ENCODE measurements at places on chromosomes 13 and 19.

- no peak for DNase-seq
Observed at GRCh38 chr13:87981416-87981815, 310.2 kb downstream of the SLITRK5 start.

GRCh38 chr13:35966024-35966423, 165.2 kb downstream of the DCLK1 start:
- DNase-seq = no peak

DNA sequence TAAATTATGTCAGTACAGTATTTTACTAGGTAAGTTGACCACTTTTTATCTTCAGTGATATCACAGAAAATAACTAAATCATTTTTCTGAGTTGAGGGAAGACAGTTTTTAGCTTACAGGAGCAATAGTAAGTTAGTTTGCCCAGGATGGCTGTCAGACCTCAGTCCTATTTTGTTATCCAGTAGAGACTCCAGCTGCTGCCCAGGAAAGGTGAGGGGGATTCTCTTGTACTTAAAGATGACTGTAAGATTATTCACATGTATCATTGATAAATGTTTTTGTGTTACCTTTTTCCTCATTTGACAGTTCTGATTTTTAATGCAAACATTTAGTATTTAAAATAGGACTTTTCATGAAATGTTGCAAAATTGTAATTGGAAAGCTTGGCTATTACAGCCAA, 14.5 kb upstream of the GPR183 start:
- DNase-seq = no peak

GRCh38 chr13:110471156-110471832, 90.2 kb downstream of the RAB20 start:
- DNase-seq = no peak

DNA sequence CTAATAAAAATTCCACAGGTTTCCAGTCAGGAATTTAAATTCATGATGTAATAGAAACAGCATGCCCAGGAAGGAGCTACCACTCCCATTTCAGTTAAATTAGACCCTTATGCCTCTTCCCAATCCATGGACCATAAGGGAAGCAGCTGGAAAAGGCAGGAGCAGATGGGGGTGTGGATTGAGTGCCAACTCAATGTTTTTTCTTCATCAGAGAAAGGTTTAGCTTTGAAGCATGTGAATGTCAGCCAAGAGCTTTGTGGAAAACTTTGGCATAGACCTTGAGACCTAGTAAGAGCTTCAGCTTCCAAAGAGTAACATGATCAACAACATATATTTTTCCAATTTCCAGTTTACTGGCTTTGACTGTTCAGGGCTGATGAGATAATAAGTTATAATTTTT, 2139.9 kb downstream of the PCDH9 start:
- no peak for DNase-seq

GRCh38 chr19:11361037-11361770, 6.0 kb downstream of the PLPPR2 start:
- no peak for DNase-seq

- no peak for DNase-seq
Observed at GRCh38 chr13:29473166-29473565, 122.3 kb downstream of the SLC7A1 start.

DNA sequence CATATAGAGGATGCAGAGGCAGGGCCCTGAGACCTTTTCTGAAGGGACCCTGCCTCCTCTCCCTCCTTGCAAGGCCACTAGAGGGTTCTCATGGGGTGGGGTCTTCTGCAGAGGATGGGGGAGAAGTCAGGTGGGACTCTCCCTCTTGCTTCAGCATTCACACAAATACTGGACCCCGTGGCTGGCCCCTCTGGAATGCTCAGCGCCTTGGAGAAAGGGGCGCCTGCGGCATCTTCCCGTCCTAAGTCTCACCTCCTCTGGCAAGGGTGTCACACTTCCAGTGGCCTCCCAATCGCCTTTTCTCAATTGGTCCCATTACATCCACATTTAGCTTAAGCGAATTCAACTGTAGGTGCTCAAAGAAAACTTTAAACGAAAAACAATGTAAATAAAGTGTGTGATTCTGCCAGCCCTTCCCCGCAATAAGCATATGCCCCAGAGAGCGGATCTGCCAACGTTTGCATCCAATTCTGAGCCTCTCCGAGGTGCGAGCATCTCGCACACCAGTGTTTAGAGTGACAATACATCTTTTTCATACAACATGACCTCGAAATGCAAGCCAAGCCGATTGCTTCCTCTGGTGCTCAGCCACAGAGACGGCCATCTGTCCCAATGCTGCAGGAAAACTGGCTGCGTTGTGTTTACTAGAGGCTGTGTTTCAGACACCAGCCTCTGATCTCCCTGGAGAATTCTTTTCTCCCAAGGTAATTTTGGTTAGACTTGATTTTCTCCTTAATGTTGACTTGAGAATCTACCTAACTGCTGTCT, 69.1 kb upstream of the WASF3 start:
- no peak for DNase-seq

GRCh38 chr19:45250832-45251451, at the start of gene MARK4:
TSS of gene MARK4 (plus strand) at chr19:45251271. CDS start at chr19:45251589, 318 bp downstream.
- no peak for DNase-seq

GRCh38 chr13:89270736-89271135, 1599.6 kb downstream of the SLITRK5 start:
- DNase-seq = no peak

- DNase-seq = no peak
Observed at GRCh38 chr19:17626456-17627015, 61.6 kb downstream of the UNC13A start.

DNA sequence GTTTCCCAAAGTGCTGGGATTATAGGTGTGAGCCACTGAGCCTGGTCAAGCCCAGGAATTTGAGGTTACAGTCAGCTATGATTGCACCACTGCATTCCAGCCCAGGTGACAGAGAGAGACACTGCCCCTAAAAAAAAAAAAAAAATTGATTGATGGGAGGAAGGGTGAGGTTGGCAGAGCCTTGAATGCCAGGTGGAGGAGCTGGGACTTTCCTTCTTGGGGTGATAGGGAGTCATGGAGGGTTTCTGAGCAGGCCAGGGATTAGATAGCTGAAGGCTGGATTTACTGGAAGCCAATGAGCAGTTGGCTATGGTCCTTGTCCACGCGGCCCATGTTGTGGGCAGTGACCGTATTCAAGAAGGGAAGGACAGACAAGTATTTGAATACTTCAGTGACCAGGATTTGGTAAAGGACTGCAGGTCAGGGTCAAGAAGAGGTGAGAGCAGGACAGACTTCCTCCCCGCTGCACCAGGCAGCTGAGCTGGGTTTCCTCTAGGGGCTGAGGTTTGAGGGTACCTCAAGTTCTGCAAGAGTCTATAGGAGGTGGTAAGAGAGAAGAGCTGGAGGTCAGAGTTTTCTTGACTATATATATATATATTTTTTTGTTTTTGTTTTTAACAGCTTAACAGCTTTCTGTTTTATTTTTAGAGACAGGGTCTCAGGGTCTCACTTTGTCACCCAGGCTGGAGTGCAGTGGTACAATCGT, 6.9 kb upstream of the ICAM4 start:
- no peak for DNase-seq

- DNase-seq = no peak
Observed at GRCh38 chr19:15671891-15672579, 852 bp upstream of the CYP4F12 start.

- DNase-seq = no peak
Observed at GRCh38 chr19:2554856-2555255, 78.9 kb downstream of the GADD45B start.

GRCh38 chr13:62119739-62120700, 704.4 kb upstream of the PCDH20 start:
- DNase-seq = no peak

- DNase-seq = no peak
Observed at GRCh38 chr13:23372264-23372906, 61.1 kb downstream of the SACS start.

- no peak for DNase-seq
Observed at GRCh38 chr13:46352805-46353204, 34.2 kb downstream of the RUBCNL start.

DNA sequence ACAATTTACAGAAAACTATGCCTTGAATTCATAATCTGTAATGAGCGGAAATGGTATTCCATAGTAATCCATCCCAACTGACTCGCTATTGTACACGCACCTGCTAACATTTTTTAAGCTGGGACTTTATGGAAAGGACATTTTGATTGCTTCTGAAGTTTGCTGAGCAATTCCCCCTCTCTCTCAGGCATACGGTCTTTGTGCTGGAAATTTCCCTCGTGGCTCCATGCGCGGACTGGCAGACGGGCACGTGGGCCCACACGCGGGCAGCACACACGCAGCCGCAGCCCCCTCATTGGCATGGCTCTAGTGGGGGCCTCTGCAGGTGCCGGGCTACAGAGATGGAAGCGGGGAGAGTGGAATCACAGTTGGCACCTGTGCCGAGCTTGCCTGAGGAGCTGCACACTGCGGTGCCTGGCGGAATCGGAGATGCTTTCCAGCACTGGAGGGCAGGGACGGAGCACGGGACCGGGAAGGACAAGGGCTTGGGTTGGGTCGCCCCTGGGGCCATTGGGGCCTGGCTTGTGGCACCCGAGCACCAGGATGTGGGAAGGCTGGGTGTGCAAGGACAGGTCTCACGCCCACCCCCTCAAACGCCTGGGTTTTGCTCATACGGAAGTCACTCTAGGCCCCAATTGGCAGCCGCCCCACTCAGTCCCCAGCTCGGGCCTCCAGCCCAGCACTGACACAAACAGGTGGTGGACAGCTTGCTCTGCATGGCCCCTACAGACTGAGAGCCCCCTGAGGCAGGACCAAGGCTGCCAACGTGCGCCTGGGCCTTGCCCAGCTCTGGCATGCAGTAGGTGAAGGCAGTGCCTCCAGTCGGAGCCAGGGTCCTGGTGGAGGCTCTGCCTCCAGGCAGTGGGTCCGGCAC, 30.2 kb upstream of the CCNE1 start:
- DNase-seq = no peak

DNA sequence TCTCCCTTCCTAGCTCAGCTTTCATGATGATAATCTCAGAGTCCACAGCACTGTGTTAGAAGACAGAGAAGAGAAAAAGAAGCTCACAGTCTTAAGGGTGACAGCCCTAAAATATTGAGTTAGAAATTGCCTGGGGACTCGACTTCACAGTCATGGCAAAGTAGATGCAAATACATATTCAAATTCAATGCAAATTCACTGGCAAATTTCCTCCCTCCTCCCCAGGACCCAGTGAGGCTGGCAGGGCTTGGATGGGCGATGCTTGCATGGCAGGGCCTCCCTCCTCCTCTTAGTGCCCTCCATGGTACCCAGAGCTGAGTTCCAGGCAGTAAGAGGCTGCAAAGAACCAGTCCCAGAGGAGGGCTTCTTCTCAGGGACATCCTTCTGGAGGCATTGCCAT, 115.6 kb upstream of the UQCRFS1 start:
- DNase-seq = no peak

DNA sequence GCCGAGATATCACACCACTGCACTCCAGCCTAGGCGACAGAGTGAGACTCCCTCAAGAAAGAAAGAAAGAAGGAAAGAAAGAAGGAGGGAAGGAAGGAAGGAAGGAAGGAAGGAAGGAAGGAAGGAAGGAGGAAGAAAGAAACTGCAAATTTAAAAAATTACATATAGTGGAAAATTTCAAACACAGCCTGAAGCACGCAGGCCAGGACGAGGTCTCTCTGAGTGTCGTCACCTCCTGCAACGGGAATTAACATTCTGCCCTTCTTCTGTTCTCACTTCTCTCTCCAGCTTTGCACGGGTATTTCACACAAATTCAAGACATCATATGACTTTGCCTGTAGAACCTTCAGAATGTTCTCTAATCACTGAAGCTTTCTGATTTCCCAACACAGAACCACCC, 108.2 kb downstream of the GNG7 start:
- DNase-seq = no peak

DNA sequence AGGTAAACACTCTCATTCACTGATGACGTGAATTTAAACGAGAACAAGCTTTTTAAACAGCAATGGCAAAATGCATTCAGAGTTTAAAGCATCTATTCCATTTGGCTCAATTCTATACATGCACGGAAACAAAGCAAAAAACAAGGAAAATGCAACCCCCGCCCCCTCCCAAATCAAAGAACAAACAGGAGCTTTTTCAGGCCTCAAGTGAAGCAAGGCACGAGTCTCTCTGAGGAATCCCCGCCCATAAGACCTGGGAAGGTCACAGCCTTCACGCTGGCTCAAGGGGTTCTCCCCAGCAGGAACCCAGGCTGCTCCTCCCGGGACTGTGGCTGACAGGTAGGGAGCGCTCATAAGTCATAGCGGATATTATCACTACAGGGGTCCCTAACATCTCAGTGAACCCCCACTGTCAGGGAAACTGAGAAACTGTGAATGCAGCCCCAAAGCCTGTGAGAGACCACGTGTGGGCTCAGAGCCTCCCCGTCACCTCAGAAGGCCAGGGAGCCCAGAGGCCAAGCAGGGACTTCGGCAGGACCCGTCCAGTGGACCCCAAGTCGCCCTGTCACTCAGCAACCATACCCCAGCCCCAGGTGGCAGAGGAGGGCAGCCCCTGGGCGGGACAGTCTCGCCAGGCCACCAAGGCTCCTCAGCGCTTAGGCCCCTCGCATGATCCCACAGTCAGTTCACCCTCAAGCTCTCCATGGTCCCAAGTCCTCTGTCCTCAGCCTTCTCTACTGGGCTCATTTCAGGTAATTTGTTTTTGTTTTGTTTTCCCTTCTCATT, 117.3 kb downstream of the ZDHHC20 start:
- DNase-seq = no peak

GRCh38 chr13:103236213-103236612, 170.0 kb upstream of the SLC10A2 start:
- DNase-seq = no peak

DNA sequence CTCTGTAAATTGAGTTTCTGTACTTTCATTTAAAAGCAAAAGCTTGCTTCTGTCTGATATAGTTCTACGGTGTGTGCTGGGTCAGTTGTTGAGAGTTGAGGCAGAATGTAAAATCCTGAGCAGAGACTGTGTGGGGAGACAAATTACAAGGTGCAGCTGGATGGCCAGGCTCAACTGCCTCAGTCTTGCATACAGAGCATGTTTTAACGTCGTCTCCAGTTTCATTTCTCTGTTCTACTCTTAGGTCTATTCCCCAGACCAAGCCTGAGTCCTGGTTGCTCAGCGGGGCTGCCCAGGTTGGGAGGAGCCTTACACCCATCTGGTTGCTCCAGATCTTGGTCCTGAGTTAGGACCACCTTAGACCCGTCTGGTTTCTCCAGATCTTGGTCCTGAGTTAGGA, 54.4 kb upstream of the MEDAG start:
- no peak for DNase-seq

- DNase-seq = no peak
Observed at GRCh38 chr19:11754663-11755062, 12.1 kb upstream of the ZNF441 start.

DNA sequence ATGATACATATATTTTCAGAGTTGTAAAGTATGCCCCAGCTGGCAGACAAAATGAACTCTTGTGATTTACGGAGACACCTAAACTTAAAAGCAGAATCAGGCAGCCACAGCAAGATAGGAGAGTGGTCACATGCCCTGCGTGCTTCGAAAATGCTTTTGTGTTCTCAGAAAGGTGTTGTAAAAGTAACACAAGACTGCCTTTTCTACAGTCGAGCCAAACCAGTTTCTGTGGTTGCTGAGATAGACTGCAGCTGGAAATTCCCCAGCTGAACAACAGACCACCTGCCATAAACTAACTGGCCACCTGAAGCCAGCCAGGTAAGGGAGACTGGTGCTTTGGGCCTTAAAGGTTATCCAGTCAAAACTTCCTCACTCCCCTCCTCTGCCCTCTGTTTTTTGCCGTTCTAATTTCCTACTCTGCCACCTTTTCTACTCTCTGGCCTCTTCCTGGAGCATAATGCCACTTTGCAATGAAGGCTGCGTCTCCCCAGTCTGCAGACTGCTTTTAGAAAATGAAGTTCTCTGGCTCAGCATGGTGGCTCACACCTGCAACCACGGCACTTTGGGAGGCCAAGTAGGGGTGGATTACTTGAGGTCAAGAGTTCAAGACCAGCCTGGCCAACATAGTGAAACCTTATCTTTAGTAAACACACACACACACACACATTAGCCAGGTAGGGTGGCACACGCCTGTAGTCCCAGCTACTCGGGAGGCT, 381.2 kb upstream of the SLITRK1 start:
- DNase-seq = no peak

Data from esophagus squamous epithelium (tissue), 5 donors.